ENCODE measurements at places on chromosomes 3 and 15.

DNA sequence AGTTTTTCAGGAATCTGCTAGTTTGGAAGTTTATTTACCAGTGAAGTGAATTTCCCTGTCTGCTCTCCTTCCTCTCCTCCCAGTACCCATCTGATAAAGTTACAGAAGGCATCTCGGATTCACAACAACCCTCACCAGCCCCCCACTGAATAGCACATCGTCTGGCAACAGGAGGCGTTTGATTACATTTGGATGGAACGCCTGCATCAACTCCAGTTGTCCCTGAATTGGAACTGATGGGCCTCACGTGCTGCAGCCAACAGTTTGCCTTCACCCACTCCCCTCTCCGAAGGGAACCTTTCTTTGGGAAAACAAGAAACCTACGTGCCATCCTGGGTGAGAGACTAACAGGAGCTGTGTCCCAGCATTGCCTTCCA, 59.5 kb upstream of the BCL6 start:
- DNase-seq, result no peak

DNA sequence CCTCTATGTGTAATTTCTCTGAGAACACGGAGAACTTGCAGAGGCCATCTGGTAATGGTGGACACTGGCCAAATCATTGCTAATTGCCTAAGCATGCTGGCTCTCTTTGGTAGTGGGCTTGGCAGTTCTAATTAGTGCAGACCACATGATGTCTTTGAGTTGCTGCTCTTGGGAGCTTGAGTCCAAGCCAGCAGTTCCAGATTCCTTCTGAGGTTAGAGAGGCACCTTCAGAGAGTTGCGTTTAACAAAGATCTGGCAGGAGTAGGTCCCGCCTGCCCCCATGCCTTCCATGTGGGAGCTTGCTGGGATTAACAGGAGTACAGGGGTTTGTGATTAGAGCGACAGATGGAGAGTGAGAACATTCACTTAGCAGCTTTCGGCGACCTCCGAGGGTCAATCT, 449.0 kb upstream of the LMCD1 start:
- DNase-seq, result no peak

GRCh38 chr3:153426344-153426743, 264.3 kb downstream of the RAP2B start:
- no peak for DNase-seq

DNA sequence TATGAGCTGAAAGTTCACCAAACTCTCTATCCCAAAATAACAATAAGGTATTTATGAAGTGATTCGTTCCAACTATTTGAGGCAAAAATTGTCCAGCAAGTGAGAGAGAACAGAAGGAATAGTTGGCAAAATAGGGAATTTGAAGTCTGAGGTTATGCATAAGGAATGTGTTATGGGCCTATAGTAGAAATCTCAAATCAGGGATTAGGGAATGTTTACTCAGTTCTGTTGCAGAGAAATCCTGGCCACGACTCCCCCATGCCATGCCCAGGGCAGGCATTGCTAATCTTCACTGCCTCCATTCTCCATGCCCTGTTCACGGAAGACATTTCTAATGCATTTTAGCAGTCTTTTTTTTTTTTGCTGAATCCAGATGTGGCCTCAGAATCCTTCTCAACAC, 58.6 kb downstream of the FLNB start:
- no peak for DNase-seq

GRCh38 chr3:117016378-117016777, 306.8 kb downstream of the TUSC7 start:
- no peak for DNase-seq

GRCh38 chr3:106440672-106441071, 571.9 kb upstream of the CBLB start:
- DNase-seq, result no peak

DNA sequence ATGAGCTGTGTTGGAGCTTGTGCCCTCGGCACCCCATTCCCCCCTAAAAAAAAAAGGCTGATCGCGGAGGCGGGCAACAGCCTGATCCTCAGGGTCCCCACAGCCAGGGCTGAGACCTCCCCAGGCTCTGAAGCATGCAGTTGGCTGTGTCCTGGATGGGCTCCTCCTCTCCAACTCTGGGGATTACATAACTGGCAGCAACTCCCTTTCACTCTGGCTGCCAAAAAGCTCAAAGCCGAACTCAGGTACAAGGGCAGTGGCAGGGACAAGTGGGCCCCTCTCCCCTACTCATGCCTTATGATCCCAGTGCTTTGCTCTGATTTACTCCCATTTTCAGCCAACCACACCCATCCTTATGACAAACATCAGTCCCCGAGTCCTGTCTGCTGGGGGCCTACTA, 18.3 kb downstream of the TPRA1 start:
- DNase-seq, result no peak

DNA sequence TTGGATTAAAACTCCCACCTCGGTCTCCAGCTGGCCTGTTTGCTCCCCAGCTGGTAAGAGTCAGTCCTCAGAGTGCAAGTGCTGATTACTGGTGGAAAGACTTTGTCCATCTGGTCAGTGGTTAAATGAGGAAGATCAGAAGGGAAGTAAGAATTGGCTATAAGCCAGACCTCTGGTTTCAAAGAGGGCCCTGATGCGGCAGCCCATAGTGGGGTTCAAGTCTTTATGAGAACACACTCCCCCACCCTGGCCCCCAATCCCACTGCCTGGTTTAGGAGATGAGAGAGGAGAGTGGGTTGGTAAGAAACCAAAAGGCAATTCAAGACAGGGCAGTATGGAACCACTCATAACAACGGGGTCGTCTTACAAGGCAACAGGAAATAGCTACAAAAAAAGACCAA, 65.0 kb downstream of the FRMD4B start:
- DNase-seq, result no peak

DNA sequence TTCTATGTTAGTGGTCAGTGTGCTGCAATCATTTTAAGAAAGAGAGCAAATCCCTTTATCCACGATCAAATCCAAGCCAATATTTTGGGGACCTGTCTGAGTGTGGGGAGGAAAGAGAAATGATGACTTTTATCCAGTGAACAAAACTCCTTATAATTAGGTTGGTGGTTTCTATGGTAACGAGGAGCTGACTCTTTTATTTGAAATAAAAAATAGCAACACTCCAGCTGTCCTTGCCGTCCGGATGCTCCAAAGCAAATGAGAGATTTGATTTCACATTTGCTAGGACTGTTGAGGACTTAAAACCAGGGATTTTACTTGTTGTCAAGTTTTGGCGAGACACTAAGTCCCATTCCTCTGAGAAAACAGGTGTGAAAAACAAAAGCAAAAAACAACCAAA, 154.0 kb upstream of the PRICKLE2 start:
- DNase-seq, result no peak

DNA sequence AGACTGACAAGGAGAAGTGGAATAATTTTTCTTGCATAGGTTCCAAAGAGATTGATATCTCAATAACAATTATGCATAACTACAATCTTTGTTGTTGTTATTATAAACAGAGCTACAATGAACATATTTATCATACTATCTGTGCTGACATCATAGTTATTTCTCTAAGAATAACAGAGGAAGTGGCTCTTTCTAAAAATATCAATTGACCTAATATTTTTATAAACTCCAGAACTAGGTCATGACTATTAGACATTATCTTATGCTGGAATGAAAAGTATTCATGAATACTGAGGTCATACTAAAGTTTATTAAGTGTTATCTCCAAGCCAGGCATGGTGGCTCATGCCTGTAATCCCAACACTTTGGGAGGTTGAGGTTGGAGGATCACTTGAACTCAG, 114.1 kb downstream of the DCLK3 start:
- no peak for DNase-seq

DNA sequence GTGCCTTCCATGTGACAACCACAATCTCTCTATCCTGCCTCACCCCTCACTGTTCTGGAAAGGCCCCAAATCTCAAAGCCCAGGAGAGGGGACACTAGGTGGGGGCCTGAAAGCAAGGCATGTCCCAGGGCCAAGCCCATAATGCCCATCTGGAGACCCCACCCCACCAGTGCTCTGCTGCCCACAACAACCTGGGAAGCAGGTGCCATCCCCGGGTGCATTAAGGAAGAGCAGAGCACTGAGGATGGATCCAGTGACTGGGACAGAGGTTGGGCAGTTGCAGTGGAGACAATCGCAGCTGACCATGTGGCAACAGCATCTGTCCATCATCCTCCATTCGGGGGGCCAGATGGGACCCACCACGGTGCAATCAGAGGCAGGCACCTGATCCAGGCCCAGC, 106.2 kb upstream of the PRR20G start:
- no peak for DNase-seq

- no peak for DNase-seq
Measured at GRCh38 chr3:105774444-105775180, 94.2 kb downstream of the CBLB start.

GRCh38 chr15:25426896-25427610, 11.8 kb downstream of the UBE3A start:
- DNase-seq, result no peak

DNA sequence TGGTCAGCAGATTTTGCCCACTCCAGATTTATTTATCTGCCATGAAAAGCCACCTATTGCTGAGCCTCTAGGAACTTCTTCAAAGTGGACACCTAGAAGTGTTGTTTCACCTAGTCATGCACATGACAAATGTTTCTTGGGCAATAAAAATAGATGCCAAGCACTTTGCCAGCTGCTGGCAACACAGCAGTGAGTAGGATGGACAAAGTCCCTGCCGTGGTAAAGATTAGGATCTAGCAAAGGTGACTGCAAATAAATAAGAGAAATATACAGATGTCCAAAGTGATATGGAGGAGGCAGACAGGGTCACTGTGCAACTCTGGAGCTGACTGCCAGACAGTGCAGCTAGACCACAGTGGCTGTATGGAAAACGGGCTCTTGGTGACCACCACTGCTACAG, 137.9 kb downstream of the SUCLG2 start:
- DNase-seq, result no peak

DNA sequence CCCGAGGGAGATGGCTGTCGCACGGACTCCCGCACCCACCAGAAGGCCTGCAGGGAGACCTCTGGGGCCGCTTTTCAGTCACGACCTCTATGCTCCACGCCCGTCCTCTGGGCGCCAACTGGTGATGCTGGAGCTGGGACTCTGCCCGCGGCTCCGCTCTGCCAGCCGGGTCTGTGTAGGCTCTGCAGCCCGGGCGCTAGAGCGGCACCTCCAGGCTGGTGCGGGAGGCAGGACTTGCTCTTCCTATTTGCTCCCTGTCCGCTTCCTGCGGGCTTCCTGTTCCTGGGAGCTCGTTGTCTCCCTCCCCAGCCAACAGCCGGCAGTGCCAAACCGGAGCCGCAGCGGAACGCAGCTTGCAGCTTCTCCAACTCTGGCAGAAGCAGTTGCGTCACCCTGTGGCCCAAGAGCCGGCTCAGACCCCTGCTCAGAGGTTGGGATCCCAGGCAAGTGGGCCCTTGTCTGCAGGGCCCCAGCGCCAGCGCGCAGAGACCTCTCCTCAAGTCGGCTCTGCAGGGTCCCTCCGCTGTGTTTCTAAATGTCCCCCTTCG, 285.9 kb downstream of the XXYLT1 start:
- no peak for DNase-seq

- DNase-seq, result no peak
Measured at GRCh38 chr15:63246691-63247469, 30.5 kb upstream of the APH1B start.

- DNase-seq, result no peak
Measured at GRCh38 chr3:141405025-141405424, 36.7 kb downstream of the ZBTB38 start.

DNA sequence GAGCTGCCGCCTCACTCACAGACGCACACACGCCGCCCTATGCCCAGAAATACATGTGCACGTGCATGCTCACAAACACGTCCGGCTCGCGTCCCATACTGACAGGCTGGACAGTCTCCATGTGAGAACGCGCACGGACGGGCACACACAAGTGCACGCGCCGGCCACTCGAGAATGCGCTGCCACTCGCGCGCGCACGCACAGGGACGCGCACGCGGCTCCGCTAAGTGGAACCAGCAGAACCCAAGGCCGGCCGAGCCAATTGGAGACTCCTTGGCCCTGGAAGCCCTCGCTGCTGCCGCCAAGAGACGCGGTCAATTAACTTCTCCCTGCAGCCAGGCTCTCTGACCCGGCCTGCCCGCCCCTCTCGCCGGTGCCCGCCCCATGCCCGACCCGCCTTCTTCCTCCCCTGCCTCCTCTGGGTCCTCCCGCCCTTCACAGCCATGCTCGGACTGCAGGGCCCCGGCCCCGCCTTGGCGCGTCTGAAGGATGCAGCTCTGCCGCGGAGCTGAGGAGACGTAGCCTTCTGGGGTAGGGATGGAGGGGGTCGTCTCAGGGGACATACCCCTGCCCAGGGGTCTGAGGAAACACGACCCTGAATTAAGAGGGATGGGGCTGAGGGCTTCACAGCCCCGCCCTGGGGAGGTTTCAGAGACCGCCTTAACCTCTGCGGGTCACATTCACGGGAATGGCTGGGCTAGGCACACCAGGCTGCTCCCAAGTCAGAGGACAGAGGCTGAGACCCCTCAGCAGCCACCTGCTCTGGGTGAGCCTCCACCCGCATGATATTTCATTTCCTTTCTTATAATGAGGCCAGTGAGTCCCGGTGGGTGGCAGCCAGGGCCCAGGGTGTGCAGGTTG, 15.0 kb downstream of the PTH1R start:
- no peak for DNase-seq

DNA sequence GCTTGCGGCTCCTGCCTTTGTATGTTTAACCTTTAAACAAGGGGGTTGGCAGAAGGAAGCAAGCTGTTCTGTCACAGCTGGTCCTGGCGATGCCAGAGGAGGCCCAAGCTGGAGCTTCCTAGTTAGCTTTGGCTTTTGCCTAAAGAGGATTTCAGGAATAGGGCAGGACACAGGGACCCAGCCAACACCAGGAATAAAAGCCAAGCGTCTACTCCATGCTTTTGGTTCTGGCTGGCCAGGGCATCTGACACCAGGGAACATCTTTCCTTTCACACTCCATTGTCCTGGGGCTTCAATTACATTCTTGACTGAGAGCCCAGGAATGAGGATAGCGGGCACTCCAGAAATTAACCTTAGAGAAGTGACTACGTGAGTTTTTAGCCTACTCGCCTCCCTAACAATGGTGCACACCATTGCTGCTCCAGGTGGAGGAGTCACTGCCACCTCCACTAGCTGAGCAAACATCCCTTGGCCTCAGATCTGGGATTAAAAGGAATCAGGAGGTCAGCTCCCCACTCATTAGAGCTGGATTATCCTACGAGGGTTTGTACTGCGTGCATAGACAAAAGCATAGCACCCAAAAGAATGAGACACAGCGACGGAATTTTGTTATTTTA, 38.2 kb downstream of the TPM1 start:
- DNase-seq, result no peak

GRCh38 chr3:89340408-89340807, 233.0 kb downstream of the EPHA3 start:
- DNase-seq, result no peak

- DNase-seq, result no peak
Measured at GRCh38 chr15:101380146-101380545, 85.1 kb upstream of the SNRPA1 start.

- no peak for DNase-seq
Measured at GRCh38 chr3:195596765-195597171, 13.0 kb upstream of the APOD start.

- no peak for DNase-seq
Measured at GRCh38 chr15:49692514-49693090, 71.8 kb downstream of the DTWD1 start.

GRCh38 chr15:89243046-89243690, 611 bp upstream of the FANCI start:
- DNase-seq, result no peak

GRCh38 chr3:59310736-59311135, 260.9 kb upstream of the CFAP20DC start:
- no peak for DNase-seq
